ENCODE measurements at places on chromosomes 4 and X.

GRCh38 chrX:69280933-69281332 lies 115.7 kb upstream of the PJA1 start:
- DNase-seq = no peak

GRCh38 chrX:12425496-12425895 lies 287.2 kb downstream of the FRMPD4 start:
- no peak for DNase-seq

DNA sequence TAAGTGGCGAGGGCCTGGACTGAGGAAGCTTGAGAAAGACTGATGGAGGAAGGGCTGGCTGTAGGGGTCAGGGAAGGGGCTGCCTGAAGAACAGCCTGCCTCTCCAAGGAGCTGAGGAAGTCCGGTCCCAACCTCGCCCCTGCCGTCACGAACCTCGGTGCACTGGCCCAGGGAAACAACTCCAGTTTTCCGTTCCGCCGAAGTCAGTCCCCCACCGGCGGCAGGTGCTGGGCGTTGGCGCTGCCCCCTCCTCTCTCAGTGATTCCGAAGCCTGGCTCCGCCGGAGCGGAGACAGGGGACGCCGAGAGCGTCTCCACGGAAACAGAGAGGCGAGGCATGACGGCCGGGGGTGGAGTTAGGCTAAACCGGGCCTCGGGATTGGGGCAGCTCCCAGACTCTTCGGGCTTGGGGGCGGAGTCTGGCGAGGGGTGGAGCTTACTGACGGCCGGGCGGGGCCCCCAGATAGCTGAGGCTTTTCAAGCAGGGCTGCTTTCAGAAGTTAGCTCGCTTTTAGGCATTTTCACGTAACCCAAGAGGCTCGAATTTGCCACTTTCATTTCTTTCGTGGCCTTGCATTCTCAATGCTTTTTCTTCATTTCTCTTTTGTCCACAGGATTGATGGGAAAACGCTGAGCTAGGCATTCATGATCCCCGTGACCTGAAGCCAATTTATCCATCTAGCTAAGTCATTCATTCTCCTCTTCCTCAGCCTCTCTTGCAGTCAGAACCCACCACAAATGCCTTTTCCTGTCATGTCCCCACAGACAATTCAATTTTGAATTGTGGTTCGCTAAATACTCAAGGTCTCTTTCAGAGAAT lies at the start of gene TTC29:
TTC29 (minus strand) TSS at position 309 of the 819 bp plus-strand sequence. CDS start 5,969 bp downstream, outside the sequence.
- peak; percentile 96 for DNase-seq

DNA sequence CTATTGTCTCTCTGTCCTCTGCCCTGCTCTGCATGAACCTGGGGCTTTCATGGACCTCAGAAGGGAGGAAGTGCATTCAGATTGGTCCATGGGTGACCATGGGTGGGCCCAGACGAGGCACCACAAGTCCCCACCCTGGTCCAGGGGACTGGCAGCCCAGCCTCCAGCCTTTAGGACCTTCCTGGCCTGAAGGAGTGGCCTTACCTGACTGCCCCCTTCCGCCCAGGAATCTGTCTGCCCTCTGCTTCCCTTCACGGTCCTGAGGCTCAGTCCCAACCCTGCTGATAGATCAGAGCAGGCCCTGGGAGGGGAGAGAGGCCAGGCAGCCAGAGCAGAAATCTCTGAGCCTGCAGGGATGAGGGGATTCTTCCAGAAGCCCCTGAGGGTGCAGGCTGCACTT lies 455.4 kb downstream of the PCDH18 start:
- no peak for DNase-seq

GRCh38 chrX:46662188-46662958 lies 88.8 kb downstream of the CHST7 start:
- no peak for DNase-seq

- no peak for DNase-seq
Measured at GRCh38 chrX:115533485-115533884, 27.5 kb upstream of the PLS3 start.

GRCh38 chrX:5718651-5719050 lies 510.0 kb downstream of the NLGN4X start:
- DNase-seq = no peak

DNA sequence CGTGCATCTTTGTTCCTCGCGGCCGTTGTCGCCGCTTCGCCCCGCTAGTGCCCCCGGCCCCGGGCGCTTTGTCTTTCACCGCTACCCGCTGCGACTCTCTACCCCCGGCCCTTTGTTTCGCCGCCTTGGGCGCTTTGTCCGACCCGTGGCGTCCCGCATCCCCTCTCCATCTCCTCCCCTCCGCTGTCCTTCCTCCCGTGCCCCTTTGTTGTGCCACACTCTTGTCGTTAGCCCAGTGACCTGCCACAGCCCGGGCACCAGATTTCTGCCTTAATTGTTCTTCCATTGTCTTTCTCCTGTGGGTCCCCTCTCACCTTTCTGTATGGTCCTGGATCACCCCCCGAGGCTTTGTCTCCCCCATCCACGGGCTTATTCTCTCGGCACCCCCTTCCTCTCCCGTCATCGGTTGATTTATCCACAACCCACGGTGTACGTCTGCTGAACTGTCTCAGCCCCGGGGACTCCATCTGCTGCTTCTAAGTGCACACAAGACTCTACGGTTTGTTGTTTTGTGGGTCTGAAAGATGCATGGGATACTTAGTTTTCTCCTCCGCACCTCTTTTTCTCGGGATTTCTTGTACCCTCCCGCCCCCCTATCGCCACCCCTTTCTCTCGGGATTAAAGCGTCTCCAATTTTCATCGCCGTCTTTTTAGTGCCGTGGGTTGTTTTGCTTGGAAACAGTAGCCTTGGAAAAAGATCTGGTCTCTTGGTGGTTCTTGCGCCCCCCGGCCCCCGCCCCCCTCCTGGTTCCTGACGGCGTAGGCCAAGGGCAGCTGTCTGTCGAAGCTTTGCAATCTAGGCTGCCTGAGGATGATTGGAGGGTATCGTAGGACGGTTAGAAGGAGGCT lies 783 bp downstream of the RBPJ start:
- peak; percentile 77 for DNase-seq

GRCh38 chrX:49748211-49748956 lies 52.6 kb upstream of the PAGE1 start:
- no peak for DNase-seq

- DNase-seq = no peak
Measured at GRCh38 chrX:74526764-74527163, 87.7 kb downstream of the RLIM start.

GRCh38 chr4:112296949-112297880 lies at the start of gene ALPK1:
Gene ALPK1, plus strand, starts transcription at chr4:112297369.
- no peak for DNase-seq

DNA sequence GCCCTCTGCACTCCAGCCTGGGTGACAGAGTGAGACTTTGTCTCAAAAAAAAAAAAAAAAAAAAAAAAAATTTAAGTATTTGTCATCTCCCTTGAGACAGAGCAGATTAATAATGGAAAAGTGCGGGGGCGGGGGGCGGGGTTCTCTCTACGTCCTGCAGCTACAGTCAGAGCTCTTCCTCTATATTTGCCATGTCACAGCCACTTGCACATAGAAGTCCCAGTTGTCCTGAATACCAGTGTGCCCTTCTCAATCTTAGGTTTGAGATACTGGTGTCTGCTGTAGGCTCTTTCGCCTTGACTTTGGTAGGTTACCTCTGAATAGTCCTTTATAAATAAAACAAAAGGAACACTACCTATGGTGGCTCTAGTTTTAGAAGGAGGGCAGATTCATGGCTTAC lies 237.8 kb upstream of the PGRMC2 start:
- no peak for DNase-seq

GRCh38 chrX:79096145-79096556 lies 48.3 kb upstream of the GPR174 start:
- DNase-seq = no peak

- DNase-seq = peak; percentile 51
Measured at GRCh38 chr4:103786014-103786413, 66.2 kb upstream of the TACR3 start.

- DNase-seq = no peak
Measured at GRCh38 chr4:138242834-138243156, 646 bp upstream of the SLC7A11 start.

DNA sequence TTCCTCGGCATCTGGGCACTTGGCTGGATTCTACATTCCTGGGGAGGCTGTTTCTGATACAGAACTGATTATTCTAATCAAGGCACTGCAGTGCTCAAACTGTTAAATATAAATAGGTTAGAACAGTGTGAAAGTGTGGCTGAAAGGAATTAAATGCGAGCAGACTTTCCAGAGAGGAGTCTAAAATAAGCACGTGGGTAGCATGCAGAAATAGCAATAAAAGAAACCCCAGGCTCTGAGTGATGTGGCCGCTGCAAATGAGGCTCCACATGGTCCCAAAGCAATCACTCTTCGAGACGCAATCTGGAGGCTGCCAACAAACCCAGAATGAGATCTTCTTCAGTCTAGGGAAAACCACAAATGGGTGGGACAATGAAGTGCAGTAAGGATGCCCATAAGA lies 30.6 kb upstream of the MTM1 start:
- DNase-seq = no peak
